NCI-H2227 treated with DMSO at 0.1 percent for 48 hours (cell line): ENCODE measurements at places on chromosomes 16 and 17.

DNA sequence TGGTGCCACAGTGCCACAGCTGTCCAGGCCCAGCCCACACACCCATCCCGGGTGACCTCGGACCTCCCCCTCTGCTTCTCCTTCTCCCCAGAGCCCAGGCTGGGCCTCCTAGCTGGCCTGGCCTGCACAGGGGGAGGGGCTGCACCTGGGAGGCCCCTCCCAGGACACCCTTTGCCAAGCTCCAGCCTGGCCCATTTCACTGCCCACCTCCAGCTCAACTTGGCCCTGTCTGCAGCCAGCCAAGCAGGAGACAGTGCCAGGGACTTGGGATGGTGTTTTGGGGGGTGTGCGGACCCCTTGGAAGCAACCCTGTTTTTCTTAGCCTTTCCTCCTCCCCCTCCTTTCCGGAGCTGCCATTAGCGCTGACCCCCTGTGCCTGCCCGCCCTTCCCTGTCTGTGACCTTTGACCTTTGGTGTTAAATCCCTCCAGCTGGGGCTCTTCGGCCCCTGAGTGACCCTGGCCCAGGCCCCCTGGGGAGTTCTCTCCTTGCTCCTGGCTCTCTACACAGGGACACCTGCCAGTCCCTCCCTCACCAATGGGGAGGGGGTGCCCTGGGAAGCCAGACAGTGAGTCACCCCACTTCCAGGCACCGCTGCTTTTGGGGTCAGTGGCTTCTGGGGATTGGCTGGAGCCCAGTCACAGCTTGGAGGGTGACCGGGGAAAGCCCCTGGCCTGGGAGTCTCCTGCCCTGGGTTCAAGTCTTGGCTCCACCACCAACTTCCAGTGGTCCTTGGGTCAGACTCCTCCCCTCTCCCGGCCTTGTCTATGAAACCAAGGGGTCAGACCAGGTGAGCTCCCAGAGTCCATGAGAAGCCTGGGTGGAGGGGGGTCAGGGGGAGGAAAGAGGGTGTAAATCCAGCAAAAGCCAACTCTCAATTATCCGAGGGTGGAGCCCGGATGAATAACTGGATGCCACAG lies 1.9 kb downstream of the GLIS2 start:
- no peak for DNase-seq

DNA sequence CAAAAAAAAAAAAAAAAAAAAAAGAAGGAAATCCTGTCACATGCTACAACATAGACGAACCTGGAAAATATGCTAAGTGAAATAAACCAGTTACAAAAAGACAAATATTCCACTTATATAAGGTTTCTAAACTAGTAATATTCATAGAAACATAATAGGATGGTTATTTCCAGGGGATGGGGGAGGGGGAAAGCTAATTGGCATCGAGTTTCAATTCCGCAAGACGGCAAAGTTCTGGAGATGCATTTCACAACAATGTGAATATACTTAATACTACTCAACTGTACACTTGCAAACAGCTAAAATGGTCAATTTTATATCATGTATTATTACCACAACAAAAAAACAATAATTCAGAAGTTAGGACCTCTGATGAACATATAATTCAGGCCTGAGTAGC lies 37.9 kb upstream of the ABCA9 start:
- DNase-seq: no peak

DNA sequence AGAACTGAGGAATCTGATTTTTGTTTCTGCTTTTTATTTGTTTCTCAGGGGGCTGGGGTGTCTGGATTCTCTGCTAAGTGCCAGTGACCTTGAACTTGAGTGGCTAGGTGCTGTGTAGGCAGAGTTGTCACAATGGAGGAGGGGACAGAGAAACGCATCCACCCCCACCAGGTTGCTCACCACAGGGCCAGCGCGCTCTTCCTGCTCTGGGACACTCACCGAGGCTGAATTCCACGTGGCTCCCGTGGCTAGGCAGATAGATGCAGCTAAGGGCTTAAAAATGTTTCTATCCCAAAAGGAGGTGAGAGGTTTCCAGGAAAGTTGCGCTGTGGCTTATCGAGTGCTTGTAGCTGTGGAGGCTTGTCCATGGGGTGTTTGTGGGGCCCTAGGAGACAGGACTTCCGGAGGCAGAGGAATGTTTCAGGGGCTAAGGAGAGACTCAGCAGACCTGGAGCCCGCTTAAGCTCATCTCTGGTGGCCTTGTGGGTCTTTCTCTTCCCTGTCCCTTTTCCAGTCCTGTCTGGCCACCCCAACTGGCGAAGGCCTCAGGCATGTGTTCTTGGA lies 36.8 kb downstream of the ADCY7 start:
- no peak for DNase-seq

GRCh38 chr16:16124438-16124837 lies 98.9 kb downstream of the ABCC6 start:
- no peak for DNase-seq

- DNase-seq: no peak
Measured at GRCh38 chr17:67456889-67457288, 79.8 kb downstream of the PITPNC1 start.

DNA sequence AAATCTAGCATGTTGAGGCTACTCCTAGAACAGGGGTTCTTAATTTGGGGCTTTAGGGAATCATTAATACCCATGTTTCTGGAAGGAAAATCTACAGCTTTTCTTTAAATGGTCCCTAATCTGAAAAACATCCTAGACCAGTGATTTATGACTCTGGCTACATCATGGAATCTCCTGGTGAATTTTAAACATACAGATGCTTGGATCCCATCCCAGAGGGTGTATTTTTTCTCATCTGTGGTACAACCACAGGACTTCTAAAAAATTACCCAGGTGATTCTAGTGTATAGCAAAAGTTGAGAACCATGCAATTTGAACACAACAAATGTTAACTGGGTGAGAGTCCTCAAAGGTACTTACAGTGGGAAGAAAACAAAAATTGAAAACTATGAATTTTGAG lies 41.5 kb downstream of the KANSL1 start:
- no peak for DNase-seq

- DNase-seq: no peak
Measured at GRCh38 chr16:14497245-14498082, 132.6 kb downstream of the PARN start.

GRCh38 chr17:67216578-67217320 lies 28.2 kb downstream of the HELZ start:
- no peak for DNase-seq

GRCh38 chr17:34598161-34598776 lies 18.9 kb downstream of the TMEM132E start:
- DNase-seq: no peak

DNA sequence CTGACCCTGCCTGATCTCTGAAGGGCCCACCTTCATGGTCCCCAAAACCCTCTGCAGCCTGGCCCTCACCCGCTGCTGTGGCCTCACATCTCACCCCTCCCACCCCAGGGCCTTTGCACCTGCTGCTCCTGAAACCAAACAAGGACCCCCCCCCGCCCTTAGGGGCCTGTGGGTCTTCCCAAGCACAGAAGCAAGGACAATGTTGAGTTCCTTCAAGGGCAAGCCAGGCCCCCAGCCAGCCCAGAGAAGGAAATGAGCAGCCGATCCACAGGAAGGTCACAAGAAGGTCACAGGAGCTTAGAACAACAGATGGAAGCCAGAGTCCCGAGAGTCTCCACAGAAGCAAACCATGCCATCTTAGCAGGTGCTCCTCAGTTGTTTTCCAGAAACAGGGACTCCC lies 493 bp upstream of the PDE6G start:
- DNase-seq: no peak

DNA sequence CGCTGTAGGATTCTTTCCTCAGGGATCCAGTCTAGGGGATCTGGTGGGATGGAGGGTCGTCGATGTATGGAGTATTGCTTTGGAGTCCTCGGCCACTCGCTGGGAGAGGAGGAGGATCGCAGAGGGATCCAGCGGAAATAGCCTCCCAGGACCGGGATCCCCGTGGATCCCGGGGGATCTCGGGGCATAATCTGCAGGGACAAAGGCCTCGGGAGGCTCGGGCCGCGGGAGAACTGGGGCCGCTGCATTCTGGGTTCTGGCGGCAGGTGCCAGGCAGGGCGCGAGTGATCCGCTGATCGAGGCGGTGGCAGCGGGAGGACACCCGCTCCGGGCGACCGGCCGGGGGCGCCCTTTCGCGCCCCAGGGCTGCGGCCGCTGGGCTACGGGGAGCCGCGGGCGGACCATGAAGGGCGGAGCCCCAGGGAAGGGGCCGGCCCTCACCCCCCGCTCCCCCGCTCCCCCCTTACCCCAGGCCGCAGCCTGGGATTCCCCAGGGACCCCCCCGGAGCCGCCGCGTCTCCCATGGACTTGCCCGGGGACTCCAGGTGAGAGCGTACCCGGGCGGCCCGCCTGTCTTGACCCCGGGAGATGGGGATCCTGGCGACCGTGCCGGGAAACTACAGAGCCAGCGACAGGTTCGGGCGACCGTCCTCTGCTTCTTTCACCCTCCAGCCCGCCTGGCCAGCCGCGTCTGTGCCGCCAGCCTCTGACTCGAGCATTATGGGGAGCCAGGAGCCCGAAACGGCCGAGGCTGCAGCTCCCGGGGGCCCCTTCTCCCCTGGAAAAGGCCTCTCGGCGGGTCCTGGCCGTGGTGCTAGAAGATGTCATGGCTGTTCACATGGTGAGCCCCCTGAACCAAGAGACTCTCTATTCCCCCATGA lies 604 bp downstream of the PRR14 start:
- DNase-seq: no peak

GRCh38 chr16:66489818-66490217 lies 60.1 kb downstream of the TK2 start:
- no peak for DNase-seq

DNA sequence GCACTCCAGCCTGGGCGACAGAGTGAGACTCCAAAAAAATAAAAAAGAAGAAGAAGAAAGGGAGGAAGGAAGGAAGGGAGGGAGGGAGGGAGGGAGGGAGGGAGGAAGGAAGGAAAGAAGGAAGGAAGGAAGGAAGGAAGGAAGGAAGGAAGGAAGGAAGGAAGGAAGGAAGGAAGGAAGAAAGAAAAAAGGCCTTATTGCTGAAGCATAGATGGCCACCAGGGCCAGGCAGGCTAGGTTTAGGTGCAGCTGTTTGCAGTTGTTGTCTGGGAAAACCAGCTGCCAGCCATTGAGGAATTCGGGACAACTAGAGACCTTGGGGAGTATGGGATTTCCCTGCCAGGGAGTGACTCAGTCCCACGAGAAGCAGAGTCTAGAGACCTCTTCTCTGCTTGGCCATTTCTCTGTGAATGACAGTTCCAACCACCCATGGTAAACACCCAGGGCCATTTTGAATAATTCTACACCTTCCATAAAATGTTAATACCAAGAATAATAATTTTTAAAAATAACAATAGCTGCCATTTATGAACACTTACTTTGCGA lies 31.0 kb downstream of the SCNN1B start:
- DNase-seq: no peak

DNA sequence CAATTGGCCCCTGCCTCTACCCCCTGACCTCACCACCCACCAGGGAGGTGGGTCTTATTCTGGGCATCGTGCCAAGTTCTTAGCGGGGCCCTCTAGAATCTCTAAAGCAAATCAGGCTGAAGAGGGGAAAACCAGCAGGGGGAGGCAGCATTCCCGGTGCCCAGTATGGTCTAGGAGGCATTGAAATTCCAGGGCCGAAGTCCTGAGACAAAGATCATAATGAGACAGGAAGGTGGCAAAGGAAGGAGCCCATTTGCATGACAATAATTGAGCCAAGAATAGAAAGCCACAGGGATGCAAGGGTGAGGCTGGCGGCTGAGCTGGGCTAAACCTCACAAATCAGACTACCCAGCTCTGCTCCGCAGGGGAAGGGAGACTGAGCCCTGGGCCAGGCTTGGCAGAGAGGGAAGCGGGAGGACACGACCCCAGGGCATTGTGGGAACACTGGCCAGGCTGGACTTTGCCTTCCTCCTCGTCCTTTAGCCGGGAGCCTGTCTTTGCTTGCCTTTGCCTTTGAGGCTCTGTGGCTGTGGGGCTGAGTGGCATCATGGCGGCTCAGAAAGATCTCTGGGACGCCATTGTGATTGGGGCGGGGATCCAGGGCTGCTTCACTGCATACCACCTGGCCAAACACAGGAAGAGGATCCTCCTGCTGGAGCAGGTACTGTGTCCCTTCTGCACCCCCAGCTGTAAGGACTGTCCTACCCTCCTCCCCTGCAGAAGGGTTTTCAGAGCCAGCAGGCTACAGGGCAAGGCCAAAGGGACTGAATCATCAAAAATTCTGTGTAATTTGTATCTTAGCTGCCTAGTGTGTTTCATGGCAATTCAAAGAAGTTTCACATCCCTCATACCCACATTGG lies at the start of gene PIPOX:
PIPOX (plus strand) TSS at position 463 of the 860 bp plus-strand sequence; CDS start at position 548, 85 bp downstream.
- peak; percentile 94 for DNase-seq

DNA sequence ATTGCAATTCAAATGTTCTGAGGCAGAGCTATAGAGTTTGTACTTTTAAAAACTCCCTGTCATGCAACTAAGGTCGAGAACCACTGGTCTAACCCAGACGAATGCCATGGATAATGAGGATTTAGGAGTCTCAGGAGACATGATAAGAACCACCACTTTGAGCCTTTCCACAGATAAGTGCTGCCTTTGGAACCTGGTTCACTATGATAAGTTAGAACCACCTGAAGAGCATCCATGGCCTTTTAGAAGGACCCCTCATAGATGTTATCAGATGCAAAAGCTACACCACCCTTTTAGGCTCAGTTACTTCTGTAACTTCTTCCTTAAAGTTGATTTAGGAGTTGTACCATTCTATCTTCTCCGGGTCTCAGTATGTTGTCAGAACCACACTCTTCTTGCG lies 350.6 kb upstream of the CCL2 start:
- DNase-seq: no peak

DNA sequence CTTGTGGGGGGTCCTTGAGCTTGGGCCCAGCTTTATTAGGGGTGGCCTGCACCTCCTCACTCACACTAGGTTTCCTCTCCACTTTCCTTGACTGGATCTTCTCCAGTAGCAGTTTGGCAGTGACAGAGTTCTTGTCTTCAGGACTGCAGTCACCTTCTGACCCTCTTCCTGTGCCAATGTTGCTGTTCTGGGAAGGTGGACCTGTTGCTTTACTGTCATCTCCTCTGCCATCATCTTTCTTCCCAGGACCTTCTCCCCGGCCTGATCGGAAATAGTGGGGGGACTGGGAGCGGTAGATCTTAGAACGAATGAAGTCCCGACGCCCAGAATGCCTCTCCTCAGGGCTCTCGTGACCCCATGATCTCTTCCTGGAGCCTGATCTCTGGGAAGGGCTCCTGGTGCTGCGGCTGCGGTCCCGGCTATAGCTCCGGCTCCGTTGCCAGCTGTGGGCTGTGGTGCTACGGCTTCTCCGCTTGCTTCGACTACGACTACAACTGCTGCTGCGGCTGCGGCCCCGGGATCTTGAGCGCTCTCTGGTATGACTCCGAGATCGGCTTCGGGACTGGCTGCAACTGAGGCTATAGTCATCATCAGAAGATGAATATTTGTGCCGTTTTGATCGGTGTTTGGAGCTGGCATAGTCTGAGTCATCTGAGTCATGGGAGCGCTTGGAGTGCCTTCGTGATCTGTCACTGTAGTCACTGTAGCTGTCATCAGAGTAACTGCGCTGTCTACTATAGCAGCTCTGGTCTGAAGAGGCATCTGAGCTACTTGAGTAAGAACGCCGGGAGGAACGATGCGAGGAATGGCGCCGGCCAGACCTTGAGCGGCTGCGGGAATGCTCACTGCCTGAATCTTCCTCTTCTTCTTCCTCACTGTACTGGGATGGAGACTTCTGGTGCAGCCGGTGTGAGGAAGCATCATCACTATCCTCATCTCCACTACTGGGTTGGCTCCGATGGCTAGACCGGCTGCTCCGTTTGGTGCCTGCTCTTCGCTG lies 9.5 kb upstream of the ITGA2B start:
- DNase-seq: no peak

- DNase-seq: no peak
Measured at GRCh38 chr16:46928811-46929210, 44.6 kb downstream of the GPT2 start.

GRCh38 chr17:43171586-43172487 lies 823 bp downstream of the NBR1 start:
- DNase-seq: peak; percentile 6
